Type B pancreatic cell (in vitro differentiated cells): ENCODE measurements at places on chromosomes 5 and 9. TPM values are rescaled to one million over a fixed set of nuclear protein-coding genes. Genes with fewer than 3 reads are reported as not detected.
A peak's percentile ranks its signal among the peaks of the same experiment; 100 is the strongest.

DNA sequence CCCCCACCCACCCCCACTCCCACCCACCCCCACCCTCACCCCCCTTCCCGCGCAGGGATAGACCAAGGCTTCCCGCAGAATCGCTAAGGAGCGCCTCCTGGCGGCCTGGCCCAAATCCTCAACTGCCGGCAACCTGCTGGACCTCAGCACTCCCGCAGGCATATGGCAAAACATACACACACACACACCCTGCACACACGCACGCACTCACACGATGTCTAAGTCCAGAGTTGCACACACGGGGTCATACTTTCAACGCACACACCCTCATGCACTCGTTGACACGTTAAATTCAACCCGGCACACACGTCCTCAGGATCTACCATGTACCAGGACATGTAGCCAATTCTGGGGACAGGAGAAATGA is 1.7 kb downstream of the CPLX2 start:
- DNase-seq = no peak

DNA sequence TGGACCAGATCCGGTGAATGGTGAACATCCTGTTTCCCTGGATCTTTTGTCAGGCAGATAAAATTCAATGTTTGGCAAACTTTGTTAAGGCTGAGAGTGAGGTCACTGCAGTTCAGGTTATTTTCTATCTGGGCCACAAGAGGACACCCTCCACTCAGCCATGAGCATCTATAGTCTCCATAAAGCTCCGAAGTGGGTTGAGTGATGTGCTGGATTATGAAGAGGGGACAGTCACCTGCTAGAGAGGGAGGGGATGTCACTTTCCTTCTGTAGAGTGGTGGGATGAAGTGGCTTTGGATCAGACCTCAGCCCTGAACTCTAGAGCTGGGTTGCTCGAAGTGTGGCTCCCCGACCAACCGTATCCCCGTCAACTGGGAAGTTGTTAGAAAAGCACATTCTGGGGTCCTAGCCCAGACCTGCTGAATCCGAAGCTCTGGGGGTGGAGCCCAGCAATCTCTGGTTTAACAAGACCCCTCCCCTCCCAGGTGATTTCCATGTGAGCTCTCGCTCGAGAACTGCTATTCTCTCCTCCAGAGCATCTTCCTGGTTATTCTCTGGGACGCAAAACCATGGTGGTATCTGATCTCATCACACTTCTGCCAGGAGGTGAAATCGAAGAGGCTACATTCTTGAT is 31.8 kb upstream of the FGF1 start:
- peak; percentile 29 for DNase-seq

GRCh38 chr5:30401479-30402058 is 791.9 kb upstream of the CDH6 start:
- DNase-seq = no peak

GRCh38 chr5:114001076-114001475 is 360.8 kb upstream of the KCNN2 start:
- no peak for DNase-seq

PKD2L2 gene
- total RNA-seq = not detected in 2 replicates

GRCh38 chr9:114493521-114494184 is 11.6 kb downstream of the WHRN start:
- DNase-seq = no peak

COMMD10 gene
- 21.8 and 28.6 TPM in 2 replicates for total RNA-seq

GRCh38 chr9:120726484-120726883 is 12.2 kb upstream of the MEGF9 start:
- DNase-seq = no peak

DNA sequence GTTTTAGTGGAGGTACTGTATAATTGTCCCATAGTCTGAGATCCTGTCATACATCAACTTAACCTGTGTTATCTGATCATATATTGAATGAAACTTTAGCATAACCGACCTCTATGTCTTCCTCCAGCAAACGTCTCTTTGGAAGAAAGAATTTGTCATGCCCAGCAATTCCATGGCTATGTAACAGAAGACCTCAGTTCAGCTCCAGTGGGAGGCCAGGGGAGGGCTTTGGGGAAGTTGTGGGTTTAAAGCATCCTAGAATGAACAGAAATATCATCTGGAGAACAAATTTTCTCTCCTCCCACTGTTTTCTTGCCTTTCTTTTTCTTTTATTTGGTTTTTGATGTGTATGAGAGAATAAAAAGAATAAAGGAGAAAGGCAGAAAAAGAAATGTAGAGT is 164.5 kb downstream of the GAS1 start:
- DNase-seq = no peak

DNA sequence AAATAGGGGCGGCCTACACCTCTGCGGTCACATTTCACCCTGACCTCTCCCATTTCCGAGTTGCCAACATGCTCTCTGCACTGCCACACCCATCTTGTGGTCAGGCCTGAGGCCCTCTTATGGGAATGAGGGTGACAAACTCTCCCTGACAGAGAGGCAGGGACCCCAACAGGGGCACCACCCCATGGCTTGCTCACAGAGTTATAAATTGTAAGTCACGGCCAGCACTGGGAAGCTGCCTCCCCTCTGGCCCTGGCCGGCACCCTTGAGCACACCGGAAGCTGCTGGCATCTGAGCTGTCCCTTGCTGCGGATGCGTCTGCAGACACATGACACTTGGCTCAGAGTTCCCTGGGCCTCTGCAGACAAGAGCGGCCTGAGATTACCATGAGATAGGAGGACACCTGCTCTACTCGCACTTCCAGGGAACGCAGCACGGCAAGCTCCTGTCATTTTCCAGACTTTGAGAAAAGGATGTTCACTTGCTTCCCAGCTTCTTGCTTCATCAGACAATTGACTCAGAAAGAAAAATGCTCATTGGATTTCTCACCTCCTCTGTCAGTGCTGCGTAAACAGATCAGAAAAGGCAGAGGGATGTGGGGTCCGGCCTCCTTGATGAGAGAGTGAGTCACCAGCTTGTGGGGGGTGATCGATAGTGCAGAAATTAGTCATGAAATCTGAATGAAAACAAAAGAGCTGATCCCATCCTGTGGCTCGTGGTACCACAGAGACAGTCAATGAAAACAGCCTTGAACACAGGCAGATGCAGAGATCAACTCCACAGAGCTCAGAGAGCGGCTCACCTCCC is 269.8 kb downstream of the SYK start:
- no peak for DNase-seq
